ENCODE measurements at places on chromosomes 11 and 22. TPM values are rescaled to one million over a fixed set of nuclear protein-coding genes. Genes with fewer than 3 reads are reported as not detected.
A peak's percentile ranks its signal among the peaks of the same experiment; 100 is the strongest.

DNA sequence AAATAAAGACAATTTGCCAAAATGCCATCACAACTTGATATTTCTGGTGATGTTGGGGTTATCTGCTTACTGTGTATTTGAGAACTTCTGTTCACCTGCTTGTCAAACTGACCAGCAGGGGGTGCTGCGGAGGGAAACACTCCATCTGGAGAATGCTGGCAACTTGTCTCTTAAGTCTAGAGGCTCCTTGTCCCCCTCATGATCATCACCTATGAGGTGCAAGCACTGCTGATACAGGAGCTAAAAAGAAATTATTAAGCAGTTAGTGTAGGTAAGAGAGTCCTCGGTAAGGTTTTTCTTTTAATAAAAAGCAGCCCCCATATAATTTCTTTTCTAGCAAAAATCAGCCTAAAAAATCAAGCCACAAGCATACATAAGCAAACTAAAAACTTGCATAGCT, 32.7 kb upstream of the GLYATL1B start:
- DNase-seq = peak; percentile 21

DNA sequence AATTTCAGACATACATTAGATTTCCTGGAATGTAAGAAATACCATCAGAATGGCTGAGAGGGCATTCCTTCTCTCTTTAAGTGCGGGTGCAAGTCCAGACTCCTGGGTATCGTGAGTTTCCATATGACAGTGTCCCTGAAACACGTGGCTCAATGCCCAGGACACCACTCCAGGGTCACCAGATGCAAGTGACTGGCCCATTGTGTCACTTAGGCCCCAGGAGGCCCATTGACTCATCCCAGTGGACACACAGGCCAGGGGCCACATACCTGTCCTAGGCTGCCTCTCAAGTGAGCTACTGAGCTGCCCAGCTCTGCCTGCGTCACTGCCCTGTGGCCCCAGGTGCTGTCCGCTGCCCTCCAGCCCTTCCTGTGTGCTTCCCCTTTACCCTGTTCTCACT, 18.5 kb downstream of the FBLN1 start:
- no peak for DNase-seq

- no peak for DNase-seq
Measured at GRCh38 chr11:115263799-115264656, 240.2 kb downstream of the CADM1 start.

DNA sequence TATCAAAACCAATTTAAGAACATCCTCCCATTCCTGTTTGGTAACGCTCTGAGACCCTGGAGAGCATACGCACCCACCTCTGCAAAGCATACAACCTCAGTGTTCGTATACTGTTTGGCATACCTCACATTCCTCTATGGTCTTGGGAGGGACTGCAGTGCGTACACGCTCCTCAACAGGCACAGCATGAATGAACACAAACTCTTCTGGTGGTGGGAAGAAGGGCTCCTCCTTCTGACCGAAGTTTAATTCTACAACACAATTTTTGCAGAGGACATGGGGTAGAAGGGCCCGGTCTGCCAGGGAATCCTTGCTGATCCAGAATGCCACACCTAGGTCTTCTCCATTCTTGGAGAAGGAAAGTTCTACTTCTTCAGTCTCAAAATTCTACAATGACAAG, 5.3 kb downstream of the HNRNPUL2 start:
- no peak for DNase-seq

DNA sequence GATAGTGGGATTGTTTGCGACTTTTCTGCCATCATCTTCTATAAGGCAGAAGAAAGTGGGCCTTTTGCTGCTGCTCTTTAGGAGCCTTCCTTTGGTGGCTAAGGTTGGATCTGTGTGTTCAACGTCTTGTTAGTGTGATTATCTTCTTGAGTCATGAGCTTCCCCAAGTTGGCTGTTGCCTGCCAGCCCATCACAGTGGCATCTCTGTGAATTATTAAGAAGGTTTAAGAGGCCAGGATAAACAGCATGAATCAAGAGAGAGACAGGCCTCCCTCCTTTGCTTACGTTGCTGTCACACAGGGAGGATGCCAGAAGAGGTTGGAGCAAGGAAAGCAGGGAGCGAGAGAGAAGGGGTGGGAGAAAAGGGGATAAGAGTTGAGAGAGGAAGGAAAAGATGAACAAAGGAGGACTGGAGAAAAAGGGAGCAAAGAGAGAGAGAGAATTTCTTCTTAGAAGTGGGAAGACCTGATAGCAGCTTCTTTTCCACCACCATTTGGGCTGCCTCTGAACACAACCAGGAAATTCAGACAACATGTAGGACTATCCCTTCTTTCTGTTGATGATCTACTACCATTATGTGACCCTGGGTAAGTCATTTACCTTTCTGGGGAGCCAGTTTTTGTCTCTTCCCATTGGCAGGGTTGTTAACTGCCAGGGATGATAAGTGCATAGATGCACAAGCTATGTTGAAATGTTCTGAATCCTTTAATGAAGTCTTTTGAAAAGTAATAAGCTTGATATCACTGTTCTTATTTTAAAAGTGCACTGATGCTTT, 126.5 kb downstream of the NAV2 start:
- no peak for DNase-seq

Gene TPH1
- 0.92 TPM for polyA plus RNA-seq

Gene MUC5B
- polyA plus RNA-seq = 0.01 TPM

All from renal cortex interstitium (tissue), 15 donors.